ENCODE measurements at places on chromosomes 16 and 17. TPM values are rescaled to one million over a fixed set of nuclear protein-coding genes. Genes with fewer than 3 reads are reported as not detected.
A peak's percentile ranks its signal among the peaks of the same experiment; 100 is the strongest.

- no peak overlapping the region for H3K27ac ChIP-seq
- no peak overlapping the region for H3K4me3 ChIP-seq
Observed at GRCh38 chr16:31456988-31457360, 2.3 kb upstream of the ARMC5 start.

DNA sequence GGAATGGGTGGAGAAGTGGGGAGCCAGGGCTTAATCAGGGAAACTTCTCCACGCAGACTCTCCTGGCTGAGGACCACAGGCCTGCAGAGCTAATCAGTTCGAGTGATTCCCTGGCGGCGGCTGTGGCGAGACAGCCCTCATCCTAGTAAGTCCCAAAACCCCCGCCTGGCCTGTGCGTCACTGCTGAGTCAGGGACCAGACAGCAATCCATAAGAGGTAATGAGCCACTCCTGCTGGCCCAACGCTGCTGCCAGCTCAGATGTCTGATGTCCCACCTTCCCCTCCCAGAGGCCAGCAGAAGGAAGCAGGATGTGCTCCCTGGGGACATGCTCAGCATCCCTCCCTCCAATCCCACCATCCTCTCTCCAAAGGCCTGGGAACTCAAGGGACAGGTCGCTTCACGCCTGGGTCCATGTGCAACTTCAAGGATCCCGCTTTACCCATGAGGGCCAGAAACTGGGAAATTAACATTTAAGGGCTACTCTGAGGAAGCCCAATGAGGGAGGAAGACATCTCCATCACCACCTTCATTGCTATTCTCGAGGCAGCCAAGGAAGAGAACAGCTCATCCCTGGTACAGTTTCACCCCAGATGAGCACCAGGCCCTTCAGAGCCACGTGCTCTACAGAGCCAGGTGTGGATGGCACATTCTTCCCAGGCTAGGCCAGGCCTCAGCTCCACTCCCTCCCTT, 7.9 kb downstream of the ACLY start:
- H3K27ac ChIP-seq: no peak overlapping the region
- no peak overlapping the region for H3K4me3 ChIP-seq
- DNase-seq: no peak
- peaks cover 10% of the 10 kb centered on the region for H3K4me1 ChIP-seq
- no peaks in the 10 kb centered on the region for H3K27me3 ChIP-seq
- peaks cover 62% of the 10 kb centered on the region for H3K36me3 ChIP-seq

GRCh38 chr17:40317880-40318829, 9.2 kb downstream of the RARA start:
- no peaks in the 10 kb centered on the region for H3K27me3 ChIP-seq
- peak; percentile 96 for DNase-seq
- no peaks in the 10 kb centered on the region for H3K36me3 ChIP-seq

DNA sequence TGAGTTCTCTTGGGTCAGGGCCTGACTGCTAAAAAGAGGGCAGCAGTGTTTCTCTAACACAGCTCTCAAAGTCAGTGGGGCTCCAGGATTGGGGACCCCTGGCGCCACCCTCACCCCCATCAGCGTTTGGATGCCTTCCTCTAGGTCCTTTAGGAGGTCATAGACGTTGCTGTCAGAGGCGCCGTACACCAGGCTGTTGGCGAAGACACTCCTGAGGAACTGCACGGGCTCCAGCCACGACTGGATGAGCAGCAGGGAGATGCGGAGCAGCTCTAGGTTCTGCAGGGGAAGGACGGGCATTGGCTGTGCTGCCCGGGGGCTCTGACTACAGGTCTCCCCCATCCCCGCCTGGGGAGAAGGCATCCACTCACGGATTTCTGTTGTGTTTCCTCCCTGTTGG, 993 bp downstream of the GH1 start:
- peaks cover 6% of the 10 kb centered on the region for H3K27me3 ChIP-seq
- no peak overlapping the region for H3K27ac ChIP-seq
- H3K4me1 ChIP-seq: no peaks in the 10 kb centered on the region
- H3K4me3 ChIP-seq: no peak overlapping the region
- no peak for DNase-seq

- H3K4me3 ChIP-seq: no peak overlapping the region
- H3K27ac ChIP-seq: no peak overlapping the region
- no peaks in the 10 kb centered on the region for H3K27me3 ChIP-seq
Observed at GRCh38 chr17:35164716-35165115, 17.1 kb downstream of the UNC45B start.

- H3K4me3 ChIP-seq: no peak overlapping the region
- H3K36me3 ChIP-seq: no peaks in the 10 kb centered on the region
- DNase-seq: no peak
Observed at GRCh38 chr17:50020841-50021599, 26.0 kb upstream of the DLX3 start.

DNA sequence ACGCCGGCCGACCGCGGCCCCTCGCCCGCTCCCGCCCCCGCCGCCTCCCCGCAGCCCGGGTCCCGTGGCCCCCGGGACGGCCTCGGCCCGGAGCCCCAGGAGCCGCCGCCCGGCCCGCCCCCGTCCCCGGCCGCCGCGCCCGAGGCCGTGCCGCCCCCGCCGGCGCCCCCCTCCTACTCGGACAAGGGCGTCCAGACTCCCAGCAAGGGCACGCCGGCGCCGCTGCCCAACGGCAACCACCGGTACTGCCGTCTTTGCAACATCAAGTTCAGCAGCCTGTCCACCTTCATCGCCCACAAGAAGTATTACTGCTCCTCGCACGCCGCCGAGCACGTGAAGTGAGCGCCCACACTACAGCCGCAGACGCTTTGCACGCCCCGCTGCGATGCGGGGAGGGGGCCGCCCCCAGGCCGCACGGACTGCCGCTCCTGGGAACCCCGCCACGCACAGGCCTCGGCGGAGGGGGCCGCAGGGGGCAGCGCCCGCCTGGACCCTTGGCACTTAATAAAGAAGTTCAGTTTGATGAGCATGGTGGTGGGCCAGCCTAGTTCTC, 35.5 kb upstream of the ZC3H18 start:
- H3K27ac ChIP-seq: peak overlapping the region; percentile 68
- H3K36me3 ChIP-seq: no peaks in the 10 kb centered on the region
- peak; percentile 49 for DNase-seq
- peaks cover 7% of the 10 kb centered on the region for H3K27me3 ChIP-seq
- peak overlapping the region; percentile 54 for H3K4me3 ChIP-seq
- H3K4me1 ChIP-seq: peaks cover 5% of the 10 kb centered on the region

- no peaks in the 10 kb centered on the region for H3K4me1 ChIP-seq
- no peaks in the 10 kb centered on the region for H3K27me3 ChIP-seq
- H3K36me3 ChIP-seq: no peaks in the 10 kb centered on the region
Observed at GRCh38 chr16:9523994-9524393, 432.6 kb downstream of the HAPSTR1 start.

DNA sequence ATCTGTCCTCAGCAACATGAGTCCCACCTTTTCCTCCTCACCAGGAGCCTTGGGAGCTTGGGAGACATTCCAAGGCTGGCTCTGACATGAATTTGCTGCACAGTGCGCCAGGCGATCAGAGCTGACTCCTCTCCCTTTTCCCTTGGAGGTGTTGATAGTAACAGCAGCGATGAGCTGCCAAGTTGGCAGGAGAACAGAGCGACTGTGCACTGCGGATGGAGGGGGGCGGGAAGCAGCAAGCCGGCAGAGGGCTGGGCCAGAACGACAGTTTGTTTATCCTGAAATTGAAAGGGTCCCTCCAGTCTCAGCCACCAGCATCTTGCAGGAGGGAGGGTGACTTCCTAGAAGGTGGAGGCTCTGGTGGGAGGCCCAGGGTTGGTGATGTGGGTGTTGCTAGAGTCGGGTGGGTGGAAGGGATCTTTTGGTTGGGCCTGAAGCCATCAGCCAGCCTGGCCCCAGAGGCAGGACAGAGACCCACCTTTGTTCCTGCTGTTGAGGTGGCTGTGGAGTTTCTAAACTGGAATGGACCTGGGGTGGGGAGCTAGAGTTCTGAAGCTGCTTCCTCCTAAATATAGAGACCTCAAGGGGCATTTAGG, 22.5 kb upstream of the DYNLL2 start:
- peak; percentile 68 for DNase-seq
- no peaks in the 10 kb centered on the region for H3K27me3 ChIP-seq
- no peak overlapping the region for H3K27ac ChIP-seq
- H3K36me3 ChIP-seq: no peaks in the 10 kb centered on the region

DNA sequence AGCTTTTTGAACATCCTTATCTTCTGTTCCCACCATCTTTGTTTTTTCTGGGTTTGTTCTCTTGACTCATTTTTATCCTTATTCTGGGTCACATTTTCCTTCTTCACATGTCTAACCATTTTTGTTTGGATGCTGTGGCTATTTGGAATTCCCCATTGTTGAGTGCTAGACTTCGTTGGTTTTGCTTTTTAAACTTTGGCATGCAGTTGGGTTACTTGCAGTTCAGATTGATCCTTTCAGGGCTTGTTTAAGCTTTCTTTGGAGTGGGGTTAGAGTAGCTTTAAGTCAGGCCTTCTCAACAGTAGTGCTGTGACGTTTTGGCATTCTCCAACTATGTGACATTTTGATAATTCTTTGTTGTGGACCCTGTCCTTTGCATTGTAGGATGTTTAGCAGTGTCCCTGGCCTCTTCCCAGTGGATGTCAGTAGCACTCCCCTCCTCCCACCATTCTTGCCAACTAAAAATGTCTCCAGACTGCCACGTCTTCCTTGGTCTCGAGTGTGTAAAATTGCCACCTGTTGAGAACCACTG, 21.1 kb downstream of the PRMT7 start:
- peak overlapping the region; percentile 22 for H3K27ac ChIP-seq
- H3K27me3 ChIP-seq: no peaks in the 10 kb centered on the region
- H3K36me3 ChIP-seq: peaks cover 69% of the 10 kb centered on the region
- H3K4me3 ChIP-seq: no peak overlapping the region

DNA sequence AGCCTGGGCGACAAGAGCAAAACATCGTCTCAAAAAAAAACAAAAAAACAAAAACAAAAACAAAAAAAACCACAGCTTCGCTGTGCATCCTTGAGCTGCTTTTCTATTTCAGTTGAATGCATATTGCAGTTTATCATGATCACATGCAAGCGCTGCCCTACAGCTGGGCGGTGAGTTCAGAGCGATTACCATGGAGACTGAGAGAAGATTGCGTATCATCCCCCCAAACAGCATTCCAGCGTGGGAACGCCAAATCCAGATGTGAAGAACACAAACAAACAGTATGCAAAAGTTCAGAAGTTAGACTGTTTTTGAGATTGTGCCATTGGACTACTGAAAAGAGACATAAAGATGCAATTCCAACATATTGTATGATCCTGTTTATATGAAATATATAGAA, 15.1 kb upstream of the SLC52A1 start:
- no peaks in the 10 kb centered on the region for H3K36me3 ChIP-seq
- no peak for DNase-seq
- no peak overlapping the region for H3K27ac ChIP-seq
- no peak overlapping the region for H3K4me3 ChIP-seq
- no peaks in the 10 kb centered on the region for H3K27me3 ChIP-seq

GRCh38 chr17:57278740-57279387, 22.5 kb downstream of the MSI2 start:
- H3K27me3 ChIP-seq: no peaks in the 10 kb centered on the region
- no peak overlapping the region for H3K27ac ChIP-seq
- H3K4me1 ChIP-seq: peaks cover 6% of the 10 kb centered on the region
- H3K36me3 ChIP-seq: no peaks in the 10 kb centered on the region
- DNase-seq: no peak

GRCh38 chr17:9432134-9432885, 143.3 kb downstream of the STX8 start:
- no peaks in the 10 kb centered on the region for H3K27me3 ChIP-seq
- H3K27ac ChIP-seq: peak overlapping the region; percentile 16
- no peak overlapping the region for H3K4me3 ChIP-seq
- H3K4me1 ChIP-seq: peaks cover 21% of the 10 kb centered on the region
- DNase-seq: no peak
- no peaks in the 10 kb centered on the region for H3K36me3 ChIP-seq

GRCh38 chr17:7486181-7486580, 2.0 kb downstream of the POLR2A start:
- H3K27me3 ChIP-seq: no peaks in the 10 kb centered on the region
- no peak for DNase-seq
- H3K36me3 ChIP-seq: no peaks in the 10 kb centered on the region
- H3K4me1 ChIP-seq: peaks cover 47% of the 10 kb centered on the region
- H3K4me3 ChIP-seq: peak overlapping the region; percentile 32

- peaks cover 28% of the 10 kb centered on the region for H3K4me1 ChIP-seq
- no peak overlapping the region for H3K4me3 ChIP-seq
- DNase-seq: no peak
- peaks cover 27% of the 10 kb centered on the region for H3K27me3 ChIP-seq
- H3K36me3 ChIP-seq: no peaks in the 10 kb centered on the region
Observed at GRCh38 chr17:15947271-15947670, 2.3 kb downstream of the ADORA2B start.

- H3K27me3 ChIP-seq: no peaks in the 10 kb centered on the region
- peaks cover 6% of the 10 kb centered on the region for H3K4me1 ChIP-seq
- H3K4me3 ChIP-seq: no peak overlapping the region
- no peak for DNase-seq
- H3K36me3 ChIP-seq: peaks cover 23% of the 10 kb centered on the region
- peak overlapping the region; percentile 38 for H3K27ac ChIP-seq
Observed at GRCh38 chr17:59767176-59767575, 59.7 kb downstream of the VMP1 start.

GRCh38 chr16:85554889-85555718, 58.0 kb upstream of the GSE1 start:
- peaks cover 31% of the 10 kb centered on the region for H3K4me1 ChIP-seq
- peak overlapping the region; percentile 94 for H3K27ac ChIP-seq
- H3K36me3 ChIP-seq: no peaks in the 10 kb centered on the region

- no peaks in the 10 kb centered on the region for H3K4me1 ChIP-seq
- no peak for DNase-seq
- no peaks in the 10 kb centered on the region for H3K36me3 ChIP-seq
- no peak overlapping the region for H3K27ac ChIP-seq
- no peak overlapping the region for H3K4me3 ChIP-seq
Observed at GRCh38 chr16:10708969-10709368, 14.2 kb upstream of the TEKT5 start.

DNA sequence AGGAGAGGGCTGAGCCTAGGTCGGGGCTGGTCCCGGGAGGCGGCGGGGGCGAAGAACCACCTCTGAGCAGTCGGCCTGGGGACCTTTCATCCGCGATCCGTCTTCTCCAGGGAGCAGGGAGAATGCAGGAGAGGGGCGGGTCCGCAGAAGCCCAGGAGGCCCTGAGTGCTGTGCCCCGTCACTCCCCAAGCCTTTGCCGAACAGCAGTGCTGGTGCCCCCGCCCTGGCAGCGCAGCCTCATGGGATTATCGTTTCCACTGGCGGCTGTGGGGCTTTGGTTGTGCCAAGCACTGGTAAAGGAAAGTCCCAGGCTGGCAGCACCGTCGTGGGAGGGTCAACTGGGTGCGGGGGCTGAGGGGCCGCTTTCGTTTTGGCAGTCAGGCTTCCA, 631 bp downstream of the TBL3 start:
- H3K4me3 ChIP-seq: peak overlapping the region; percentile 96
- H3K27ac ChIP-seq: no peak overlapping the region
- H3K27me3 ChIP-seq: peaks cover 21% of the 10 kb centered on the region

The NLRP1 gene
- 11.2 TPM for total RNA-seq

The SPN gene
- total RNA-seq: 1.4 TPM

The DPEP2 gene
- total RNA-seq: 6.2 TPM

The INCA1 gene
- 1.8 TPM for total RNA-seq

The MGAT5B gene
- 0.15 TPM for total RNA-seq

The FZD2 gene
- total RNA-seq: 4.6 TPM

The GHDC gene
- total RNA-seq: 6.3 TPM

The GPR142 gene
- total RNA-seq: not detected

The PTX4 gene
- total RNA-seq: not detected

The PRR35 gene
- total RNA-seq: not detected

The FOXN1 gene
- total RNA-seq: not detected

The ZNF785 gene
- 6.1 TPM for total RNA-seq

The TK1 gene
- total RNA-seq: 1.5 TPM

The MYH2 gene
- 0.06 TPM for total RNA-seq

The HYDIN gene
- 1.6 TPM for total RNA-seq

The CHST4 gene
- not detected for total RNA-seq

All from heart right ventricle (tissue), 16 donors.